ENCODE measurements at places on chromosomes 3 and 15.

- DNase-seq: no peak
Observed at GRCh38 chr3:141383555-141384129, 15.3 kb downstream of the ZBTB38 start.

- no peak for DNase-seq
Observed at GRCh38 chr15:39602143-39602542, 21.3 kb downstream of the THBS1 start.

DNA sequence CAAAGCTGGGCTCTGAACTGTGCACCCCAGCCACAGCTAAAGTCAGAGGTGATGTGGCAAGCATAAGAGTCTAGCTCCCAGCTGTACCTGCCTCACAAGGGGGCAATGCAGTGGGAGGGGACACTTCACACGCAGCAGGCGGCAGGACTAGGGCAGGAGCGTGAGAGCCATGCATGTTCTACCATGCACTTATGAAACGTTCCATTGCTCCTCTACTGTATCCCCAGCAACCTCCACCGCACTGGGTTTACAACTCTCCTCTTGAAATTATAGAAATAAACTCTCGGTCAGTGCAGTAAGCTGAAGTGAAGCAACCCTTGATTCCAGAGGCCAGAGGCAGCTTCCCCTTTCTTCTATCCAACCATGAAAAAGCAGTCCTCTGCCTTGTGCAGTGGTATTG, 298.6 kb upstream of the STT3B start:
- no peak for DNase-seq

- DNase-seq: no peak
Observed at GRCh38 chr3:172911142-172911541, 160.6 kb downstream of the ECT2 start.

GRCh38 chr15:92541291-92542200, 114.0 kb downstream of the FAM174B start:
- DNase-seq: no peak

- DNase-seq: no peak
Observed at GRCh38 chr15:63212050-63213004, 22.9 kb downstream of the RAB8B start.

GRCh38 chr15:59174835-59175831, 31.5 kb upstream of the LDHAL6B start:
- no peak for DNase-seq

DNA sequence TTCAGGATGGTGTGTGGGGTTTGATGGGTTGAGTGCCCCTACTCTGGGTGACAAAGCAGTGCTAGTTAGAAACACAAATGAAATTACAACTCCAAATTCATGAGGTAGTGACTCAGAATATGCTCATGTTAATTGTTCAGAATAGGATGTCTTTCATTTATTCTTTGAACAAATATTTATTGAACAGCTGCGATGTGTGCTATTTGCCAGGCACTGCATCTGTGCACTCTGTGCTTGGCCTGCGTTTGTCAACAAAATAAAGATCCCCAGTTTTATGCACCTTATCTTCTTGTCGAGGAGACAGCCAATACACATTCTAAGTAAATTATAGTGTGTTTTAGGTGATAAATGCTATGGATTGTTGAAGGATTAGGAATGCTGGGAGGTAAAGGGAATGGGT, 27.3 kb downstream of the MED12L start:
- no peak for DNase-seq

DNA sequence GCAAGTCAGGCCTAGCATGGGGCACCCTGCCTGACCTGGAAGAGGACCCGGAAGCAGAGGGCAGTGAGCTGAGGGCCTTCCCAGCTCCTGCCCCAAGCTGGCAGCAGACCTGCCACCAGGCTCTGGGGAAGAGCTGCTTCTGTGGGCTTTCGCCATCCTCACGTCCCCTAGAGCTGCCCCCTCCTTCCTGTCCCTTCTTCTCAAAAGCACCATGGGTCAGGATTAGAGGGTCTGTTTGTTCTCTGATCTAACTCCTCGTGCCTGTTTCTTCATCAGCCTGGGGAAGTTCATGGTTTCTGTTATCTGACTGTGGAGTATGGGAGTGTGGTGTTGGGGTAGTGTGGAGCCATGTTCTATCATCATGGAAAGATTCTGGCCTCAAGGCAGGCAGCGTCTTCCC, 58.4 kb upstream of the POLG start:
- no peak for DNase-seq

GRCh38 chr3:115503394-115503793, 119.9 kb upstream of the GAP43 start:
- no peak for DNase-seq

DNA sequence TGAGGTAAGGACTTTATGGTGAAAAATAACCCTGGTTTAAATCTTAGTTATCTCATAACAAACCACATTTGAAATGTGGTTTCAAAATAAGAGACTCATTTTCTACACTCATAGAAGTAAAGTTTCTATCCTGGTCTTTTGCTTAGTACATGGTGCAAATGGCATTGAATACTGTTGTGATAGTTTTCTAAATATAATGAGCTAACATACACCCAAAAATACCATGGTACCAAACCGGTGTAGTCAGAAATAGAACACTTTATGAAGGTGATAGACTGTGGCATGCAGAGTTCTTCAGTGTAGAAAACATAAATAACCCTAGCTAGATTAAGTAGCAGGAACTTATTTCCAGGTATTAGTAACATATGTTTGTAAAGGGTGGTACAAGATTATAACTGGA, 629.4 kb downstream of the PLOD2 start:
- no peak for DNase-seq

GRCh38 chr15:66842710-66843441, 140.8 kb downstream of the SMAD6 start:
- no peak for DNase-seq

- no peak for DNase-seq
Observed at GRCh38 chr3:69558912-69559311, 173.0 kb upstream of the FRMD4B start.

DNA sequence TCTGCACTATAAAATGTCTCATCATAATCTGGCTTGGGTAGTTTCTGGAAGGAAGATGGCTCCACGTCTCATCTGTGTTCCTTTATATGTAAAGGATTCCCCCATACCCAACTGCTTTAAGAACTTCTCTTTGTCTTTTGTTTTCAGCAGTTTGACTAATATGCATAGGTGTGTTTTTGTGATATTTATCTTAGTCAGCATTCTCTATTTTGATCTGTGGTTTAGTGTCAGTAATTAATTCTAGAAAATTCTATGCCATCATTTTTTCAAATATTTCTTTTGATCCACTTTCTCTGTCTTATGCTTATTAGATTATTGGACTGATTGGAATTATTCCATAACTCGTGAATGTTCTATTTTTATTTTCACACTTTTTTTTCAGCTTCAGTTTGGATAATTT, 286.3 kb upstream of the THRB start:
- no peak for DNase-seq

DNA sequence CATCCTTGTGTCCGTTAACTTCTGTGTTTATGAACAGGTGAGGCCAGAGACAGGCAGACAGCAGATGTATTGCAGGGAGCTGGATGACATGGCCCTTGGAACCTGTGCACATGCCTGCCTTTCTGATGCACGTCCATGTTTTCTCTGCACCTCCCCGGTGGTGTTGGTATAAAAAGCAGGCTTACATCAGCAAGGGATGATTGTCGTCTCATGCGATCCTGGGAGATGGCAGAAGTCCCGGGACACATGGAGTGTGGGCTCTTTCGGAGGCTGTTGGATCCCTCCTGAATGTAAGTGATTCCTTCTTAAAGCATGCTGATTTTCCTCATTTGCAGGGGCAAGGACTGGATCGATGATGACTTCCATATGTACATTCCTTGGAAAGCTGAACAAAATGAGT, 134.8 kb downstream of the SNRPN start:
- DNase-seq: no peak

- DNase-seq: no peak
Observed at GRCh38 chr3:182027366-182027765, 315.6 kb downstream of the SOX2 start.

- no peak for DNase-seq
Observed at GRCh38 chr15:69497667-69498066, 45.0 kb downstream of the RPLP1 start.

GRCh38 chr3:79344876-79345871, 422.6 kb downstream of the ROBO1 start:
- DNase-seq: no peak

DNA sequence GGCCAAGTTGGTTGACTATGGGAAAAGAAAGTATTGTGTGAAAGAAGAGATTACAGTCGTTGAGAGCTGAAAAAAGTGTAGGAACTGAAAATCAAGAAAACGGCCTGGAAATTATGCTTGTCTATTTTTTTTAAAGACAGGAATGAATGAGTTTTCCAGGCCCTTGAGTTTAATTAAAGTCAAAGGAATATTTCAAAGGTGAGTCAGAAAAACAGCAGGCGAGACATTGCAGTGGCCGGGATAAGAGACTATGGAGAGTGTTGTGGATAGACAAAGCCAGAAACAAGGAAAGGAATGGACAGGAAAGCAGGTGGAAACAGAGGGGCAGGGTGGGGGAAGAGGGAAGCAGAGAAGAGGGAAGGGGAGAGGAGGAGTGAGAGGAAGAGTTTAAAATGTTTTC, 275.1 kb upstream of the LRTM1 start:
- DNase-seq: no peak

- DNase-seq: no peak
Observed at GRCh38 chr3:155714295-155714718, 30.6 kb downstream of the PLCH1 start.

All from effector CD8-positive, alpha-beta T cell (primary cell).